ENCODE measurements at places on chromosomes 5 and 9. TPM values are rescaled to one million over a fixed set of nuclear protein-coding genes. Genes with fewer than 3 reads are reported as not detected.

GRCh38 chr5:176181271-176181855 lies 56.9 kb upstream of the SIMC1 start:
- DNase-seq: no peak

Gene IL4
- not detected for total RNA-seq

DNA sequence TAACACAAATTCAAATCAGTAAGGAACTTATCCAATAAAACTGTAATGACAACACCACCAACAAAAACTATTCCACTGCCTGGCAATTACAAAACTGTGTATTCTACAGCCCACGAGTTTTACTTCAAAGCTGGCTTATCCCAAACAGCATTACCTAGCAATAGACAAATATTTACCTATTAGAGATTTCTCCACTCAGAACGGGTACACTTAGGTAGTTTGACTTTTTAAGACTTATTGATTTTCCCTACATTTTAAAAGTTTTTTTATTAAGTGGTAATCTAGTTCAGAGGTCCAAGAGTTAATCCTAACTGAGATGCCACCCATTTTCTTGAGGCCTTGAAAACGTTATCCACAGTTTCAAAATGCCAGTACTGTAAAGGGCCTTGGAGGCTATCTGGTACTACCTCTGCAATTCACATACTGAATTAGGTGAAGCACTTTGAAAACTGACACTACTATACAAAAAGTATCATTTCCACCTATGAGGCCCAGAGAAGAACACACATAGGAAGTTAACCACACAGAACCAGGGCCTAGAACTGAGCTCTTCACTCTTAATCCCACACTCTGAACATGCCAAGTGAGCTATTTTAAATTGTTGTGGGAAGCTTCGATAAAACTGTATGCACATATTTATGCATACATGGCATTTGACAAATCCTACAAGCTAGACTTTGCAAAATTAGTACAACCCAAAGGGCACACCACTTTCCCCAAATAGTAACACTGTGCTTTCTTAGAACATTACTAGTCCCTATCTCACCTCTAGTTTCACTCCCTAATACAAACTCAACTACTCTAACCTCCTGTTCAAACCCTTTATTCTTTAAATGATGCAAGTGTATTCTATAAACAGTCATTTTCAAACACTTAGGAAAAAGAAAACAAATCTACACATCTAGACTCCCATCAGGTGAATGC lies 2.1 kb downstream of the NADK2 start:
- DNase-seq: no peak

- no peak for DNase-seq
Observed at GRCh38 chr5:78521455-78521854, 127.1 kb downstream of the LHFPL2 start.

Gene S1PR3
- 0.76 TPM for total RNA-seq

- no peak for DNase-seq
Observed at GRCh38 chr9:7186175-7186574, 428.4 kb downstream of the KDM4C start.

DNA sequence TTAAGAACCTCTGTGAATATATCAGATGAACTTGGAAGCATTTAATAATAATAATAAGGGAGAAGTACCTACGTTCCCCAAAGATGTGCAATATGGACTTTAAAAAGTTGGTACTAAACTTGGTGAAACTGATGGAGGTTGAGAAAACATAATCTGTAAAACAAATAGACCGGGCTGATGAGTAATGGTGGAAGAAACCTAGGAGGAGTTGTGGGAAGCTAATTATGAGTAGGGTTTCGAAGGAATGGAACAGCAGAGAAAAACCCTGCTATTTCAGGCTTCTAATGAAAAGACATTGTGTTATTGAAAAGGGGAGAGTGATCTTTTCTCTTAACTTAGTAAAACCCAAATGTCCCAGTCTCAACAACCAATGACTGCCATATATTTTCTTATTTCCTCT lies 229.3 kb downstream of the PCSK1 start:
- DNase-seq: no peak

Gene KDM3B
- total RNA-seq: 75.1 TPM

Data from Calu3 (cell line).